ENCODE measurements at places on chromosomes 7 and 10.

DNA sequence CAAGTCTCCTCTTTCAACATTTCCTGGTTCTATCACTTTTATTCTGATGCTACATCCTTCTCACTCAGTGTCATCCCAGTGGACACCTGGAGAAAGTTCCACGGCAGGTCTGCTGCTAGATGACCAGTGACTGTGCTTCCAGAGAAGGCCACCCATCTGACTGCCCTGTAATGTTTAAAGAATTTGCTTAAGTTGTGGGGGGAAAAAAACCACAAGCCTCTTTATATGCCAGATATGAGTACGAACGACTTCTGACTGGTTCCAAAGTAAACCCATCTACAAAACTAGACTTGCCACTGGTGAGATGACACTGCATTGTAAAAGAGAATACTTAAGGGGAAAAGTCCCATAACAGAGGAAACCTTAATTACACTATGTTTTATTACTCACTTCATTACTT is 69.6 kb upstream of the VWC2 start:
- no peak for DNase-seq

- DNase-seq: no peak
These were observed 73.3 kb upstream of the WAC start for GRCh38 chr10:28459453-28460144.

DNA sequence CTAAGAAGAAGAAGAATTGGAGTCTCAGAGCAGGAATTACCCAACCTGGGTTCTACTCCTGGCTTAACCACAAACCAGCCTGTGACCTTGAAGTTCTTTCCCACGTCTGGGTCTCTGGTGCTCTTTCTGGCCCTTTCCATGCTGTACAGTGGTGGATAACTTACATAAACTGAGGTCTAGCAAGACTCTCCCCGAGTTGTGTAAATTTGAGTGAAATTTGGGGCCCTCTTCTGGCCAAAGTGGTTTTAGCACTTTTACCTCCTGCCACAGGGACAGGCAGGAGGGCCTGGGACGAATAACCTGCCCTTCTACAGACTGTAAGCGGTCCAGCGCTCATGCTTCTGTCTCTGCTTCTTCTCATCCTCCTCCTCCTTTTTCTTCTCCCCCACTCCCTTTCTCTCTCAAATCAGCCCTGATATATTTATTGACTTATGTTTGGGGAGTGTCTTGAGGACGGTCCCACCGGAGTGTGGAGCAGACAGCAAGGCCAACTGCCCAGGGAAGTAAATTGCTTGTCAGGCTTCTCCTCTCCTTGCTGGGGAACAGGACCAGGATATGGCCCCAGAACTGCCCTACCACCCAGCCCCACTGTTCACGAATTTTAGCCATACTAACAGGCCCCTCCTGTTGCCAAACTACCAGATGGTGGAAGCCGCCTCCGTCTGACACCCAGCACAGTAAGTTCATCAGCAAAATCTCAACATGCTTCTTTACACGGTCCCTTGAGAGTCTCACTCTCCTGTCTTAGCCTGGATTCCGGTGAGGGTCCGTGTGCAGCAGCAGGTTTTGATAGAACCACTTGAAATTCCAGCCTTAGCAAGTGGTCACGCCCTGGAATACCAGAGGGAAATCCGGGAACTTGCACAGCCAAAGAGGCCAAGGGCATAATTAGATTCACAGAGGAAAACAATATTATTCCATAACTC is 4.0 kb upstream of the SH3PXD2A start:
- DNase-seq: peak; percentile 75

GRCh38 chr10:35959252-35959651 is 317.2 kb upstream of the FZD8 start:
- no peak for DNase-seq

- no peak for DNase-seq
These were observed 59.0 kb downstream of the CCDC6 start for GRCh38 chr10:59847326-59847725.

GRCh38 chr7:4731803-4732202 is 43.6 kb upstream of the AP5Z1 start:
- no peak for DNase-seq
